ENCODE measurements at places on chromosomes 3 and 15.

DNA sequence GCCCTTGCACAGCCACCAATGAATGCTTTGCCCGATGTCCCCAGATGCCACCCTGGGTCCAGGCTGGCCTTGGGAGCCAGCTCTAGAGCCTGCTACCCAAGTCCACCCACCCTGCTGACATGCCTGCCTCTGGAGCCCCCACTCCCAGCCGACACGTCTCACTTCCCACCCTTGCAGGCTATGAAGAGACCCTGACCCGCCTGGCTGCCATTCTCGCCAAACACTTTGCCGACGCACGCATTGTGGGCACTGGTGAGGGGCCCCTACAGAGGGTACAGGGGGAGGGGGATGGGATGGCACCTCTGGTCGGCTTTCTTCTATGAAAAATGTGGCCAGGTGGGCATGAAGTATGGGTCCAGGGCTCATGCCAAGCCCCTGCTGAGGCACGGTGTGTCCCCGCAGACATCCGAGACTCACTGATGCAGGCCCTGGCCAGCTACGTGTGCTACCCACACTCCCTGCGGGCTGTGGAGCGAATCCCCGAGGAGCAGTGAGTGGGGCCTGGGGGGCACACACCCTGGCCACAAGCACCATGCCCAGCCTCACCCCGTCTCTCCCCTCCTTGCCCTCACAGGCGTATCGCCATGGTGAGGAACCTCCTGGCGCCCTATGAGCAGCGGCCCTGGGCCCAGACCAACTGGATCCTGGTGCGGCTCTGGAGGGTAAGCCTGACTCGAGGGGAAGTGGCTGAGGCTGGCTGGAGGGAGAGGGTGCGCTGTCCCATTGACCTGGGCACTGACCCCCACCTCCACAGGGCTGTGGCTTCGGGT, 6.0 kb downstream of the AMIGO3 start:
- no peak for DNase-seq

DNA sequence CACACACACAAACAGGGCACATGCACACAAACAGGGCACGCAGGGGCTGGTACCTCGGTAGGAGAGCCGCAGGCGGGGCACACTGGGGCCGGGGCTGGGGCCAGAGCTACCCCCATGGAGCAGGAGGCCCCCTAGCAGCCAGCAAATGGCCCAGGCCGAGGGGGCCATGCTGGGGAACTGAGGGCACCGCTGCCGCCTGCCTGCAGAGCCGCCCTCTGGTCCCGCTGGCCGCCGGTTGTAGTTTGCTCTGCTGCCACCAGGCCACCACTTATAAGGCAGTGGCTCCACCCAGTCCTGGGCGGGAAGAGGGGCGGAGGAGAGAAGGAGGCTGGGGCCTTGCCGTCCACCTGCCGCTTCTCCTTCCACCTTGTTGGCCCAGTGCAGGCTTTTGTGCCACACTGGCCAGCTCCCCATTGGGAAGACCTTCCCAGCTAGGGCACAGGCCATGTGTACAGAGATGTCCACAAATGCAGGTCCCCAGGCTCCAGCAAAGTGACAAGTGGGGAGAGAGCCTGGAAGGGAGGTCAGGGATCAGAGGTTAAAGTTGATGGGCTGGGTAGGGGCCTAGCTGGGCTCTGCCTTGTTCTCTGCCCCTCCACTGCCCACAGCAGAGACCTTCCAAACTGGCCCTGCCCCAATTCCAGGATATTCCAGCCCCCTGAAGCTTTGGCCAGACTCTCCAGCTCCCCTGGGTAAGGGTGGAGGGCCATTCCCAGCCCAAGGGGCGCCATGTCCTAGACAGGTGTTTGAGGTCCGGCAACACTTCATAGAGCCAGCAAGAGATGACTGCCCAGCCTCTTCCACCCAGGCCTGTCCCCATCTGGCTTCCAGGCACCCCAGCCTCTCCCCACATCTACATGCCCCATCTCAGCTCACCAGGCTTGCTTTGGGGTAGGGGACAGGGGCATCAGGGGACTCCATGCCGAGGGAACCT, at the start of gene SEMA3G:
Gene SEMA3G (minus strand): TSS at position 244 of the 934 bp plus-strand sequence. CDS start 76 bp downstream, at position 168.
- DNase-seq, result peak; percentile 61

- DNase-seq, result no peak
These were observed 41.1 kb downstream of the PIK3R4 start for GRCh38 chr3:130705501-130705900.

- DNase-seq, result no peak
These were observed 114.3 kb upstream of the MEF2A start for GRCh38 chr15:99451484-99451883.

DNA sequence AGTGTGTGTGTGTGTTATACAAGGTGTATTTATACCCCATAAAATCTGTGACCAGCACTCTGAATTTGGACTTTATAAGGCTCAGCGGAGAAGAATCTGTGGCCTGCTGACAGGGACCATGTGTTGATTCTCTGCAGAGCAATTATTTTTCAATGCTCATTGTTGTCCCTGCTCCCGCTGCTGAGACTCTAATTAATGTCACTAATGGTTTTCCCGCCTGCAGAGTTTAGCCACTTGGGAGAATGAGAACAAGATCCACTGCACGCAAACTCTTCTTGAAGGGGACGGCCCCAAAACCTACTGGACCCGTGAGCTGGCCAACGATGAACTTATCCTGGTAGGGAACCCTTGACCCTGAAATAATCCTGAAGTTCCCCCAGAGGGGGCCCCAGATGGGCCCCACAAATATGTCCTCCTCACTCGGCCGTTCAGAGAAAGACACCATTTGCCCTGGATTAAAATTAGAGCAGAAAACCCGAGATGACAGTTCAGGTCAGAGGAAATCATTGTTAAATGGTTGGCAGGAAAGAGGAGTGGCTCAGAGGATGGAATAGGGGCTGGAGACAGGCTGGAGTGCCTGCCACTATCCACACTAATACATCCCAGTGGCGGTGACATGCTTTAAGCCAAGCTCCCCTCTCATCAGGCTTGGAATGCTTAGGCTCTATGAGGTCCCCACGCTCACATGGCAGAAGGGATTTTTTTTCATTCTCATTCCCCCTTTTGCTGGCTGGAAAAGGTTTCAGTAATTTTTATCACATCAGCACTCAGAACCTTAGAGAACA, 3.3 kb downstream of the CRABP1 start:
- no peak for DNase-seq

DNA sequence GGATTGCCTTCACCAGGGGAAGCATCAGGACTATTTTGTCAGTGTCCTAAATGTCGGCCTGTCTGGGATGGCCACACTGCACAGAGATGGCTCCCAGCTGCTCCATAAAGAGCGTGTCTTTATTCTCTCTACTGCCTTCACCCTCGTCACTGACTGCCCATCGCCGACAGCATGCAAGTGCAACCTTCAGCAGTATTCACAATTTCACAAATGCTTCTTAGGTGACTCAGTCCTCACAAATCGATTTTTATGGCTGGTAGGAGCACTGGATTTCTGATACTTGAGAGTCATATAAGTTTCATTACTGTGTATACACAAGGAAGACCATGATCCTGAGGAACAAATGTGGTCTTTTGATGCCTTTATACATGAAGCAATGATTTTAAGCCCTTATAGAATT, 1.1 kb upstream of the SSUH2 start:
- DNase-seq, result no peak

DNA sequence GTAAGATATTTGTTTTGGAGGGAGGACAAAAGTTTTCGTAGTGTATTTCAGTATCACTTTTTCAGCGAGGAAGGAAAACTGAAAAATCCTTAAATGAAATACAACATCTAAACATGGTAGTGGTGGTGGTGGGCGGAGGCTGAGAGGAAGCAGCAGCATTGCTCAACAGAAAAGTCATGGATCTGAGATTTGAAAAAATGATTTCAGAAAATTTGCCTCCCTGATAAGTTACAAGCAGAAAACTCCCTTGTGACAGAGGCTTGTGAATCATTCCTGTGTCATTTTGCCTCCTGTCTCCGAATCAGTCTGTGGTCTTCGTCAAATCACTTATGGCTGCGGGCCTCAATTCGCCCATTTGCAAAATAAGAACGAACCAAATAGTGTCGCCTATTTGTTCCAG, 965 bp upstream of the CRBN start:
- DNase-seq, result no peak

- no peak for DNase-seq
These were observed 845.3 kb downstream of the MCTP2 start for GRCh38 chr15:95076678-95076990.

DNA sequence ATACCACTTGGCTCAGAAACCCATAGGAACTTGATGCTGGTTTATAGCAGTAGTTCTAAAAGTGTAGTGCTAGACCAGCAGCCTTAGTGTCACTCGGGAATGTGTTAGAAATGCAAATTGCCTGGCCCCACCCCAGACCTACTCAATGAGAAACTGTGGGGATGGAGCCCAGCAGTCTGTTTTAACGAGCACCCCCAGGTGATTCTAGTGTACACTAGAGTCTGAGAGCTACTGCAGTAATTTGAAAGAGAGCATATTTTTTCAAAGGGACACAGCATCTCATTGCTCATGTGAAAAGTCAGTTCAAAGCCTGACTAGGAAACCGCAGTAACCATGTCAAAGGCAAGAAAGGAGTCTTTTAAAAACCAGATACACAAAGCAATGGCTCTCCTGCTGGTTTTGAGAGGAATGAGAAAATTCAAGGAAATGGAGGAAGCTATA, 313.4 kb downstream of the SQOR start:
- DNase-seq, result no peak

- DNase-seq, result no peak
These were observed 6.6 kb upstream of the ATP2B2 start for GRCh38 chr3:10511809-10512494.

DNA sequence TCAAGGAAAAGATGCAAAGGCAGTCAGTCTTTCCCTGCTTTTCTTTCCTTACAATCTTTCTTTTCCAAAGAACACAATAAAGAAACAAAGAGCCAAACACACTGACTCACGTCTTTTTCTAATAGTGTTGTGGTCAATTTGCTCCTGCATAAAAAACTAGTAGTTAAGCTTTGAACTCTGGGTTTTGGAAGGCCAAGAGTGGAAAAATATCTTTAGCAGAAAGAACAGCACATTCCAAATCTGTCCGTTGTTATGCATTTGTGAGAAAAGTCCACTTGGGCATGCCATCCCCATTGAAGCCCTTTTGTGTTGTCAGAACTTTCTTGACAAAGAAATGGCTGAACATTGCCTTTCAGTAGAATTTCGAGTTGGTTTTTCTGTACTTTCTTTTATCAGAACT, 18.2 kb downstream of the COL8A1 start:
- no peak for DNase-seq

DNA sequence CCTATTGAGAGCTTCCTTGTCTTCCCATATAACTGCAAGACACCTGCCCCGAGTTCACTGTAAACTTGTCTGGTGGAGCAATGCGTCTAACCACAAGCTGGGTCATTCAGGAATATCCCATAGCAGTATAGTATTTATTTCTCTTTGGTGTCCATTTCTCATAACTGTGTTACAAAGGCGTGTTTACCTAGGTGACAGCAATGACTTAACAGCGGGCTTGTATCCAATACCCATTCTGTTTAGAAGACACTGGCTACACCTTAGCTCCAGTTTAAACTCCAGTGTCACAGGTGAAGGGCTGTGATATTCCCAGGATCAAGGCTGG, 24.3 kb downstream of the ATP10A start:
- DNase-seq, result no peak

- DNase-seq, result peak; percentile 26
These were observed 30.4 kb upstream of the ALDH1A3 start for GRCh38 chr15:100849021-100849854.

- peak; percentile 84 for DNase-seq
These were observed at the start of gene ARL8B for GRCh38 chr3:5122030-5122740. TSS of gene ARL8B (plus strand) at chr3:5122292. CDS start at chr3:5122466, 174 bp downstream.

DNA sequence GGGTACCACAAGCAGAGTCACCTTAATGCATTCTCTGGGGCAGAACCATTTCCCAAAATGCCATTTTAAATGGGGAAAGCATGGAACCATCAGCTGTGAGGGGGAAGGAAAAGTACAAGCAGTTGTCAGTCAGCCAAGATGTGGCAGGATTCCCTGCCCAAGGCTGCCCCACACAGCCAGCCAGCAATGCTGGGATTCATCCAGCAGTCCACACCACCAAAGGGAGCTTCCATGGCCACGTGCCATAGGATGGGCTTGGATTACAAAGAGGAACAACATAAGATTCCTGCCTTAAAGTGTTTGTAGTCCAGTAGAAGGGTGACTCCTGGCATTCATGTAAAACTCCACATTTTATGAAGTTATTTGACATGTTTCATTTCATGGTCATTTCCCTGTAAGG, 233.3 kb downstream of the SHOX2 start:
- DNase-seq, result no peak

GRCh38 chr15:68211656-68212320, 6.7 kb upstream of the CALML4 start:
- no peak for DNase-seq

- peak; percentile 43 for DNase-seq
These were observed 10.9 kb downstream of the GNB5 start for GRCh38 chr15:52180196-52180835.

DNA sequence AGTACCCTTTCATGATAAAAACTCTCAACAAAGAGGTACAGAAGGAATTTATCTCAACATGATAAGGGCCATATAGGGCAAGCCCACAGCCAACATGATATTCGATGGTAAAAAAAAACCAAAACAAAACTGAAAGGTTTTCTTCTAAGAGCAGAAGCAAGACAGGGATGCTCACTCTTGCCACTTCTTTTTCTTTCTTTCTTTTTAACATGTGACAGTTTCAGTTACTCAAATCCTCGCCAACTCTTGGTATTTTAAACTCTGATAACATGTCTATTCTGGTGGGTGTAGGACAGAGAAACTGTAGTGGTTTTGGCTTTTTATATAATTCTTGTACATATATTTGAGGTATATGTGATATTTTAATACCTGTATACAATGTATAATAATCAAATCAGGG, 74.0 kb upstream of the NMNAT3 start:
- no peak for DNase-seq

- DNase-seq, result no peak
These were observed 23.1 kb downstream of the PLSCR5 start for GRCh38 chr3:146581951-146582467.

- no peak for DNase-seq
These were observed 87.3 kb downstream of the CHRD start for GRCh38 chr3:184467171-184467570.

GRCh38 chr3:36904641-36905040, 40.2 kb downstream of the TRANK1 start:
- DNase-seq, result no peak

DNA sequence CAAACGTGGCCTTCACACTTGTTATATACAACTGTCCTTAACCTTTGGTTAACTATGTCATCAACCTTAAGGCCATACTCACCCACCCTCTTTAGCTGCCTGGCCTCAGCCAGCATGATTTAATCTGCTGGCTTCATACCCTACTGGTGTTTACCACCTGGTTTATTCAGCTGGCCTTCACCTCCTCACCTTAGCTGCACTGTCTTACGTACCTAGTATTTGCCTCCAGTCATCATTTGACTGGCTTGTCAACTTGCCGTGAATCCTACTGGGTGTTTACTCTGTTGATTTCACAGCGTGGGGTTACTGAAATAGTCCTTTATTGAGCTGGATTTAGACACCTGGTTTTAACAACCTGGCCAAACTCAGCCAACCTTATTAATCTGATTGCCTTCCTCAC, 102.8 kb downstream of the IL12A start:
- DNase-seq, result no peak

- no peak for DNase-seq
These were observed 152.7 kb upstream of the CDIN1 start for GRCh38 chr15:36426691-36427090.
